ENCODE measurements at places on chromosomes 16 and 17. TPM values are rescaled to one million over a fixed set of nuclear protein-coding genes. Genes with fewer than 3 reads are reported as not detected.

DNA sequence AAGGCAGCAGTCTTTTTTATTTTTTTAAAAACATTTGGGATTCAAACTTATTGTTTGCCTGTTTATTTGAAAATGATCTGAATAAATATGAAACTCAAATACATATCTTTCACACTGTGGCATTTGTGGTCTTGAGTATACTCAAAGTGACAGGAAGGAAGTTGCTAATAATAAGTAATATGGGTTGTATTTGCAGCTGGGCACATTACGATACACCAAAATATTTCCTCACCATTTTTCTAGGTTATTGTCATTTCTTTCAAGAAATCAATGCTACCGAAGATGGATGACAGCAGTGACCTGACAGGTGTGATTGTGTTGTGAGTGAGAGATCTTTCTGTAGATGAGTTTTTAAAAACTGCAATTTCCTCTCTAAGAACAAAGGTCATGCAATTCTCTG is 665.7 kb downstream of the CDH8 start:
- DNase-seq, result no peak

- DNase-seq, result no peak
Measured at GRCh38 chr16:70553645-70554044, 30.0 kb downstream of the SF3B3 start.

GRCh38 chr16:68183046-68183445 is 52.9 kb downstream of the ESRP2 start:
- DNase-seq, result no peak

GRCh38 chr16:85986931-85987749 is 88.2 kb downstream of the IRF8 start:
- no peak for DNase-seq

- DNase-seq, result no peak
Measured at GRCh38 chr16:79723583-79724168, 123.1 kb upstream of the MAF start.

DNA sequence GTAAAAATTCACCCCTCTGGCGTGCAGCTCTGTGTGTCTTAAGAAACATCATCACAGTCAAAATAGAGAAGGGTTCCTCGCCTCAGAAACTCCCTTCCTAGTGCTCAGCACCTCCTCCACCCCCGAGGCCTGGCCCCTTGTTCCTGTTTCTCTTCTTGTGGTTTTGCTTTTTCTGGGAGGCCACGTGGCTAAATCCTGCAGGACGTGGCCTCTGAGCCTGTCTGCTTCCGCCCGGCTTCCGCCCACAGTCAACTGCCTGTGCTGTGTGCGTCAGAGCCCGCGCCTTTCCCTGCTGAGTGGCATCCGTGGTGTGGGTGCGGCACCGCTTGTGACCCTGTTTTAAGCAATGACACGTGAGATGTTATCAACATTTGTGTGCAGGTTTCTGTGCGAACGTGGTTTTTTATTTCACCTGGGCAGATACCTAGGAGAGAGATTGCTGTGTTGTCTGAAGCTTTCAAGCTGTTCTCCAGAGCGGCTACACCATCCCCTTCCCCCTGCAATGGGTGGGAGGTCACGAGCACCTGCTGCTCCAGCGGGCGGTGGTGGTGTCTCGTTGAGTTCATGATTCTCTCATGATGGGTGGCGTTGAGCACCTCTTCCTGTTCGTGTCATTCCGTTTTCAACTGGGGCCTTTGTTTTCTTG is 21.7 kb downstream of the ACSF3 start:
- DNase-seq, result no peak

GRCh38 chr17:1390432-1391367 is 9.3 kb downstream of the YWHAE start:
- DNase-seq, result no peak

- DNase-seq, result no peak
Measured at GRCh38 chr17:4665027-4665426, 23.5 kb upstream of the ALOX15 start.

DNA sequence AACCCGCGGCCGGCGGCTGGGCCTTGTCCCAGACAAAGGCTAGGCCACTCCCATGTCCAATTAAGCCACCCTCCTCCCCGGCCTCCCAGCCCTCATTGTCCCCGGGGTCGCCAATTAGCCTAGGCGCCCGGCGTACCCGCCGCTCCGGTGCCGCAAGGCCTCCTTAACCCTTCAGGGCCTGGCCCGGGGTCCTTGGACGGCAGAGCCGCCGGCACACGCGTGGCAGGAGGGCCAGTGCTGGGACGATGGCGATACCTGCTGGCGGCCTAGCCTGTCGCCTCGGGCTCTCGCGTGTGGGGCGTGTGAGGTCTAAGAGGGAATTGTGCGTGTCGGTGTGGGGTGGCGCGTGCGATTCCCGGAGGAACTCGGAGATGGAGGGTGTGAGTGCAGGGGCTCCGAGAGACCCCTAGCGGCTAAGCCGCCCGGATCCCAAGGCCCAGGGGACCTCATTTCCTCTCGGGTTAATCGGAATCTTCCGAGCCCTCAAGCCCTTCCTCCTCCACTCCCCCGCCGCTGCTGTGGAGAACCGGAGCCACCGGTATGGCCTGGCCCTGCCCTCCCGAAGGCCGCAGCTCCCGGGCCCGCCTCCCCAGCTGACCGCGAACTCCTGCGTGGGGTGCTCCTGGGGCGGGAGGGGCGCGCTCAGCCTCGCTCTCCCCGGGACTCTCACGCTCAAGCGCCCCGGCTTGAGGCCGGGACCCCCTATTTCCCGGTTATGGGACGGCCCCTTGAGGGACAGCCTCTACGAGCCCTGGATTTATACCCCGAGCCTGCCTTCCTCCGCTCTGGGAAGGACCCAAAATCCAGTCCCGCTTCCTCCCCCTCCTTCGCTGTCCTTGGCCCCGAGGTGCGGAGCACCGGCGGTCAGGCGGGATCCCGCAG is 11.9 kb downstream of the TBX2 start:
- DNase-seq, result no peak

GRCh38 chr16:74035816-74036215 is 260.8 kb upstream of the PSMD7 start:
- no peak for DNase-seq

GRCh38 chr17:13509527-13509926 is 92.2 kb downstream of the HS3ST3A1 start:
- DNase-seq, result no peak

The SNX11 gene
- 16.4 TPM for polyA plus RNA-seq

The IRF8 gene
- 6.6 TPM for polyA plus RNA-seq

The KRTAP4-1 gene
- not detected for polyA plus RNA-seq

The MLYCD gene
- 5.7 TPM for polyA plus RNA-seq

The SLC12A3 gene
- polyA plus RNA-seq, result 57.2 TPM

The MGAT5B gene
- polyA plus RNA-seq, result 0.81 TPM

The PROCA1 gene
- polyA plus RNA-seq, result 4.3 TPM

The PPP4C gene
- 108 TPM for polyA plus RNA-seq

The KRT40 gene
- polyA plus RNA-seq, result not detected

The ALDH3A1 gene
- 1.0 TPM for polyA plus RNA-seq

The YWHAE gene
- 1,025 TPM for polyA plus RNA-seq

The CACNG5 gene
- 5.3 TPM for polyA plus RNA-seq

The CYGB gene
- polyA plus RNA-seq, result 13.0 TPM

All from left renal cortex interstitium (tissue), 4 donors.